NCI-H187 (cell line): ENCODE measurements at places on chromosomes 16 and 17.

GRCh38 chr16:19690196-19690595 lies 27.8 kb downstream of the KNOP1 start:
- no peak for DNase-seq

DNA sequence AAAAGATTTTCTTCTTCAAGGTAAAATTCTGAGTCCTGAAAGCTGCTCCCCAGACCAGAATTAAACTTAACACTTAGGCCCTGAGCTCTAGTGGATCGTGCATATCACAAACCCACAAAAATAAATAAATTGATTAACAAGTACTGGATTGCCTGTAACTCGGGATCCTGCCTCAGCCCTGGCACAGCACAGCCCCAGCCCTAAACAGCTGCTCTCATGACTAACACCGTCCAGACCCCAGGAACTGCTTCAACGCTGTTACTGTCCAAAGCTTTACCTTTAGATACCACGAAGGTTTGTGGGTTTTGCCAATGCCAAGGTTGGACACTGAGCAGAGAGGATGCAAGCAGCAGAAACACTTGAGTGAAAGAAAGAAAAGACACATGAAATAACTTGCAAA lies 172.5 kb downstream of the COPRS start:
- no peak for DNase-seq

GRCh38 chr17:42895185-42895555 lies 5.4 kb upstream of the G6PC1 start:
- no peak for DNase-seq

DNA sequence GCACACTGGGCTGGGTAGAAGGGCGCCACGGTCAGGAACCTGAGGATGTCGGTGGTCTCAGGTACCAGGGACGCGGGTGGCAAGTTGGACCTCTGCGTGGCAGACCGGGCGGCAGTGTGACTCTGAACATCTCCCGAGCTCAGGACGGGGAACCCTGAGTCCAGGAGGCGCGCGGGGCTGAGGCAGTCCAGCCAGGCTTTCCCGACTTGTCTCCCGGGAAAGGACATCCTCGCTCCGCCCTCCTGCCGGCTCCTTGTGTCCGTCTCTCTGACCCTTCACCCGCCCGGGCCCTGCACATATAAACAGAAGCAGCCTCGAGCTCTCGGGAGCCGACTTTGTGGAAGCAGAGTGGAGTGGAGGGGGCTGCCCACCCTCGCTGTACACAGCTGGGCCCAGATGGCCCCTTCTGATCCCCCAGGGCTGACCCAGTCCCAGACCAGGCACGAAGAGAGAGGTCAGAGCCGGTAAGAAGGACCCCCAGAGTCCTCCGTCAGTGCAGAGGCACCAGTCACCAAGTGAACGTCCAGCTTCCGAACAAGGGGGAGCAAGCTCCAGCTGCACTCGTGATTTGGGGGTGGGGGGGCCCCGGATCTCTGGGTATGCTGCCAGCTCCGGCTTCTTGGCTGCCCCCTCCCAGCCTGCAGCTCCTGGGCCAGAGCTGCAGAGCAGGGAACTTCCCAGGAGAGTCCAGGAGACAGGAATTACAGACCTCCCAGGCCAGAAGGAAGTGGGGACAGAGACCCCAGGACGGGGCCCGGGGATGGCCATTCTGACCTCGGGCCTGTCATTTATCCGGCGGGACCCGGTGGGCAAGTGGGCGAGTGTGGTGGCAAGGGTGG lies 8.5 kb upstream of the P2RX1 start:
- DNase-seq = no peak

- no peak for DNase-seq
Observed at GRCh38 chr17:39051001-39051585, 83.9 kb upstream of the FBXO47 start.

GRCh38 chr16:4513881-4514280 lies 24.7 kb downstream of the CDIP1 start:
- DNase-seq = no peak

DNA sequence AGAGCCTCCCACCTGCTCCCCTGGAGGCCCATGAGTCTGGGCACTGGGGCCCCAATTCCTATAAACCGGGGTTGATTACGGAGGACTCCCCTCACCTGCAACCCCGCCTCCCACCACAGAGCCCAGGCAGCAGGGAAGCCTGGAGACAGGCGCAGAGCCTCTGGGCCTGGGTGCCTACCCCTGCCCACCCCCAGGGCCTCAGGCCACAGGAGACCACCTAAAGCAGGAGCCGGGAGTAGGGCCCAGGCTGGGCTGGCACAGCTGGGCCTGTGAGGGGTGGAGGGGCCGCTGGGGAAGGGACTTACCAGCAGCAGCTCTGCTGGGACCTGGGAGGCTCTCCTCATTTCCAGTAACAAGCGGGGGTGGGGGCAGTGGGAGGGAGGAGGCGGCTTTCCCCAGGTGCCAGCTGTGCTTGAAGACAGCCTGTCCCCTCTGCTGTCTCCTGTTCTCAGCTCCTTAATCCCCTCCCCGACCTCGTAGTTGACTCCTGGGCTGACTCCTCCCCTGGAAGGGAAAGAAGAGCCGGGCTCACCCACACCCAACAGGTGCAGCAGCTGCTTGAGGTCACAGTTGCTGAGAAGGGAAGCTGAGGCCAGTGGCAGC lies 46.8 kb downstream of the TMEM235 start:
- no peak for DNase-seq

DNA sequence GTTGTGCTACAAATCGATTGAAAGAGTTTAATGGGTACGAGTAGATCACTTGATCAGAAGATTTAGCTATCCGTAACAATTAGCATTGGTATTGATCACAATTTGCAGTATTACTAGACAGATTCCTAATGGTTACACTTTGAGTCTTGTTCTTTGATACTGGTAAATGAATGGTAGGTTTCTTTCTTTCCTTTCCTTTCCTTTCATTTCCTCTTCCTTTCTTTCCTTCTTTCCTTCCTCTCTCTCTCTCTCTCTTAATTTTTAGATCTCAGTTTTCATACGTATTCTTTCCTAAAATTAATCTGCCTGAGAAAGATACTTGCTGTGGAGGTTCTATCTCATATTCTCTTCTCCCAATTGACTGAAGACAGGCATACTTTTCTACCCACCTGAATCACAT lies 17.9 kb downstream of the CPD start:
- DNase-seq = no peak

- no peak for DNase-seq
Observed at GRCh38 chr16:28326881-28327610, 34.7 kb downstream of the SBK1 start.

DNA sequence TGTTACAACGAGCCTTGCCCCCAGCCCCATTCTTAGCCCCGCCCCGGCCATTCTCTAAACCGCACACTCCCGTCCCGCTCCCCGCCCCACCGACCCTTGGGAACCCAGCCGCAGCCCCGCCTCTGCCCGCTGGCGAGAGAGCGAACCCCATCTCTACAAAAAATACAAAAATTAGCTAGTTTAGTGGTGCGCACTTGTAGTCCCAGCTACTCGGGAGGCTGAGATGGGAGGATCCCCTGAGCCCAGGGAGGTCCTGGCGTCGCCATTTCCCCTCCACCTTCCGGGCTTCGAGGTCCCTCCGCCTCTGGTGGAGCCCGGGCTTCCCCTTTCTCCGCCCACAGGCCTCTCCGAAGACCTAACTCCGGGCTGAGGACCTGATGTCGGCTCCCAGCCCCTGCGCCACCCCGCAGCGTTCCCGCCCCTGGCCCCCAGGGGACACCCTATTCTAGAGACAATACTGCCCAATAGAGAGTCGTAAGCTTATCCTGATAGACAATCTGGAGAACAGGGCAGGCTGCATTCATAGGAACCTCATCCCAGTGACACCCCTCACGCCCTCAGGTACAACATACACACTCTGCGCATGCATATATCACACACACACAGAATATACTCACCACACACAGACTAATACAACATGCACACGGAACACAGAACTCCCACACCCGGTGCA lies 480 bp upstream of the PROCA1 start:
- no peak for DNase-seq

- DNase-seq = no peak
Observed at GRCh38 chr17:64212122-64212521, 50.9 kb downstream of the TEX2 start.

DNA sequence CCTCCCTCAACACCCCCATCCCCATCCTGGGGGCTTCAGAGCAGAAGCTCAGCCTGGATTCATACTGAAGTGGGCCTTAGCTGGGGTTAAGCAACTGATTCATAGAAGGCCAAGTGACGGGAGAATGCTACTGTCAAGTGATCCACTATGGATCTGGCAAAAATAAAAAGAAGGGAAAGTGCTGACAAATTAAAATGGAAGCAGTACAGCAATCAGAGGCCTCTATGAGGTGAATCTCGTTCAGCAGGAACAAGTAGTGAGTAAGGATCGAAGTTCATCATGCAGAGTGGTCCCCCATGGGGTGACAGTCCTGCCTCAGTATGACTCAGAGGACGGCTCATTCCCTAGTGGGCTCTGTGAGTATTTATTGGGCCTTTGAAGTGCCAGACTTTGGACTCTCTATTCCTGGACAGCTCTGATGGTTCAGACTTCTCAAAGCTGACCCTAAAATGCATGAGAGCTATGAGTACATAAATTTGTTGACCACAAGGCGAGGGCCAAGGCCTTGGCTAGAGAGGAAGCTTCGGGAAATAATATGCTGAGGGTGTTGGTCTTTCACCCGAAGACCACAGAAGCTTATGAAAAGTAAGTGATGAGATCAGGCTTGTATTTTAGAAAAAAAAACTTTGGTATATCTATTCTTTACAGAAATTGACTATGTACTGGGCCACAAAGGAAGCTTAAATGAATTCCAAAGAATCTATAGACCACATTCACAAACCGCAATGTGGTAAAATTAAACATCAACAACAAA lies 5.3 kb upstream of the NSMCE1 start:
- no peak for DNase-seq
